Left hindlimb (tissue), 1 donor: ENCODE measurements at places on chromosomes 2 and 18.

DNA sequence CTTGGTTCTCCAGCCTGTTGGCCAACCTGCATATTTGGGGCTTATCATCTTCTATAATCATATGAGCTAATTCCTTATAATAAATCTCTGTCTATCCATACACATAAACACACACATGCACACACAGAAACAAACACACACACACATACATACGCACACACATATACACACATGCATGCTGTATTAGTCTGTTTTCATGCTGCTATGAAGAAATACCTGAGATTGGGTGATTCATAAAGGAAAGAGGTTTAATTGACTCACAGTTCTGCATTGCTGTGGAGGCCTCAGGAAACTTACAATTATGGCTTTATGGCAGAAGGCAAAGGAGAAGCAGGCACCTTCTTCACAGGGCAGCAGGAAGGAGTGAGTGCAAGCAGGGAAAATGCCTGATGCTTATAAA is 707.4 kb upstream of the CDH2 start:
- DNase-seq: no peak

- no peak for DNase-seq
Measured at GRCh38 chr2:175176624-175177023, 4.9 kb downstream of the ATP5MC3 start.

DNA sequence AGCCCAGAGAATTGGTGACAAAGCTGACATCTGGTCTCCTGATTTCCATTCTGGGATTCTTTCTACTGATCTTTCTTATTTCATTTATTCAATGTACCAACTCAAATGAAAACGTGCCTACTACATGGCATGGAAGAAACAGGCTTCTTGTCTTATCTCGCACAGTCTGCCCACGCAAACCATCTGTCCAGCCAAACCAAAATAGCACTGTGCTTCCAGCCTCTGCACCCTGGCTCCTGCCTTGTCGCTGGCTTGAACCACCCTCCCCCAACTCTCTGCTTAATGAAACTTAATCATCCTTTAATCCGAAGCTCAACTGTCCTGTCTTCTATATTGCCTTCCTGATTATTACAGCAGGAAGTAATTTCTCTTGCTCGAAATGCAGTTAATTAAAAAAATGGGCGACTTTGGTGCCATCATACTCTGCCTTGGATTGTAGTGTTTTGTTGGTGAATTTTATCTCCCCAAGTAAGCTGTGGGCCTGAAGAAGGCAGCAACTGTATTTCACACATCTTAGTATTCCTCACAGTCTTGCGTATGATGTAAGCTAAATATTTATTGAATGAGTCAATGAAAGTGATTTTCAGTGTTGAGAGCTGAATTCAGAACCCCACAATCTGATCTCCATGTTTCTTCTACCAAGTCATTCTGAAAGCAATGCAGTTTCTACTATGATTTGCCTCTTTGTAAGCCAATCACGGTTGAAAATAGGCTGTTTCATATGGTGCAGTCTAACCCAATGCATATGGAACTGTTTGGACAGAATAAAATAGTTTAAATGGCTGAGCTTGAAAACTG is 190.8 kb downstream of the TMEM247 start:
- no peak for DNase-seq

GRCh38 chr2:7929281-7929680 is 752.6 kb upstream of the ID2 start:
- DNase-seq: no peak

DNA sequence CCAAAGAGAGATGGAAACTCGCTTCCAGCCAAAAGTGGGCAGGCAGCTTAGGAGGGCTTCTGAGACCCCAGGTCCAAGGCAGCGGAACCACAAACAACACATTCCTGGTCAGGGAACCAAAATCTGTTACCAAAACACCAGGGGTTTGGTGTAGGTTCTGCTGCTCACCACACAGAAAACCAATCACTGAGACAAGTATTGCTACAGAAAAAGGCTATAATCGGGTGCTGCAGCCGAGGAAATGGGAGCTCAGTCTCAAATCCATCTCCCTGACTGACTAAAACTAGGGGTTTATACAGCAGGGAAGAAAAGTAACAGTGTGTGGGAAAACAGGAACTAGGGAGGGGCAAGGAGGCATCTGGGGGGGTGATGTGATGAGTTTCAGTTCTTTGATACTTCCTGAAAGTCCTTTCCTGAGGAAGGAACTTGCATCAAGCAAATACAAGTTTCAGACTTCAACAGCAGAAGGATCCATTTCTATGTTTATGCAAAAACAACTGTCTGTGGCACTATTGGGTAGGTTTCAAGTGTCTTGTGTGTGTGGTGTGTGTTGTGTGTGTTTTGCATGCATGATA is 108.0 kb downstream of the FAM168B start:
- DNase-seq: no peak

DNA sequence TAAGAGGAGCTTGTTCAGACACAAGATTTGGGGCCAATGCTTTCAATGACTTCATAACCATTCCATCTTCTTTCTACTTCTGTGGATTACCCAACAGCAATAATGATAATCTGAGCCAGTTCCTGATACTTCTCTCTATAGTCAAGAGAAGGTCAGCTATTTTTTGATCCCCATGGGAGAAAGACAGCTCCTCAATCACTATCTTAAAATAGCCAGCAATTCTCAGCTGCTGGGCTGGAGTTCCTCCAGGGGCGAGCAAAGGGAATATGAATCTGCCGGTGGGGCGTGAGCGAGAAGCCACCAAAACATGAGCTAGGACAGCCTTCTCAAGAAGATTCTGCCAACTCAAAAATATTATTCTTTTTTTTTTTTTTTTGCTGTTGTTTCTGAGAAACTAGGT is at the start of gene TMEM182:
Gene TMEM182, plus strand, starts transcription at position 269 of the 400 bp plus-strand sequence. CDS start 187 bp downstream, outside the sequence.
- DNase-seq: no peak

DNA sequence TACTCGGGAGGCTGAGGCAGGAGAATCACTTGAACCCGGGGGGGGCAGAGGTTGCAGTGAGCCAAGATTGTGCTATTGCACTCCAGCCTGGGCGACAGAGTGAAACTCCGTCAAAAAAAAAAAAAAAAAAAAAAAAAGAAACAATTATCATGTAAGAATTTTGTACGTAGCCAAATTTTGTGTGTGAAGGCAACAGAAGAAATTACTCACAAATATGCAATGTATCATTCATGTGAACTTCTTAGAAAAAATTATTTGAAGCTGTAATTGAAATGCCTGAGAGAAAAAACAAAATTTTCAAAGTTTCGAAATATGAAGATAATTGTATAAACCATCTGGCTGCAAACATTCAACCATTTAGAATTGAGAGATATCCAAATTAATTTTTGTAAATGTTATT is 204.8 kb upstream of the PARD3B start:
- DNase-seq: no peak

- DNase-seq: no peak
Measured at GRCh38 chr2:12478151-12479064, 238.3 kb upstream of the TRIB2 start.

- no peak for DNase-seq
Measured at GRCh38 chr18:28594034-28594433, 417.1 kb upstream of the CDH2 start.

DNA sequence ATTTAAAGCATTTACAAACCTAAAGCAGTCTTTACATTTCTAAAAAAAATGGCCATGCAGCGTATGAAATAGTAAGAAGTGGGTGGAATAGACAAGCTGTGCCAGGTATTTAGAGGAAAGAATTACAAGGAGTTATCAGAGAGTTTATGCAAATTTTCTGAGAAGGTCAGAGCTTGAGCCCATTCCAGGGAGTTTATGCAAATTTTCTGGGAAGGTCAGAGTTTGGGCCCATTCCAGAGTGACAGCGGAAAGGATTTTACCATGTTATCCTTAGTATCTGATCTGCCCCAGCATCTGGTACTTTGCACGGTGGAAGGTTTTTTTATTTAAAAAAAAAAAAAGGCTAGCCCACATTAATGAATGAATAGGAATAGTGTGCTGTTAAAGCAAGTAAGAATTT is 1.4 kb upstream of the DOK6 start:
- no peak for DNase-seq

DNA sequence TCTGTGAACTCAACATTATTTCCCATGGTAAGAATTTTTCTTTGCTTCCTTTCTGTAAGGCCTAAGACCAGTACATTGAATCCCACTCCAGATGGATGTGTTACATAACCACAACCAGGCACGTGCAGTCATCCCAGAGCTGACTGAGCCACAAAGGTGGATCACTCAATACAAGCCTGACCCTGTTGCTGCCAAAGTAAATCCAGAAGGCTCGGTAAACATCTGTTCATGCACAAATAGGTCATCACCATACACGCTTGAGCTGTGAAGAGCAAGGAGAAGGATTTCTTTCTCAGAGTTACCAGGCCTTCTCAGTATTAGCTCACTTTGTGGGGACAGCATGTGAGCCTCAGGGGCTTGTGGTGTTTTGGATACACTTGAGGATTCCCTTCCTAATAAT is 791.4 kb upstream of the FANCL start:
- peak; percentile 40 for DNase-seq

DNA sequence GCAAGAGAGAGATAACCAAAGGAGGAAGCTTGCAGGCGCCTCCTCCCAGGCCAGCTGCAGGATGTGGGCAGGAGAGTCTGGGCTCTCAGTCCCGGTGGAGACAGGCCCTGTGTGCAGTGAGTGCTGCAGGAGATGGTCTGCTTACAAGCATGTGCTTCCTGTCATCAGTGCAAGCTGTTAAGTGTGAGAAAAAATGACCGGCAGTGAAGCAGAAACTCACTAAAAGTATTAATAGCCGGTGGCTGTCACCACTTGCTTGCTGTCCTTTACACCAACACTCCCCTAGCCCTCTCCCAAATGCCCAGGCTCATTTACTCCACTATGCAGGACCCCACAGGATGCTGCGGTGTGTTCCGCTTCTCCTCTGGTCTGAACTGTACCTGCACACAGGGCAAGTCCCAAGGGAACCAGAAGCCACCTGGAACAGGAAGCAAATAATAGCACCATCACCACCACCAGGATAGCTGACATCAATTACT is 435.6 kb upstream of the HS6ST1 start:
- DNase-seq: no peak

DNA sequence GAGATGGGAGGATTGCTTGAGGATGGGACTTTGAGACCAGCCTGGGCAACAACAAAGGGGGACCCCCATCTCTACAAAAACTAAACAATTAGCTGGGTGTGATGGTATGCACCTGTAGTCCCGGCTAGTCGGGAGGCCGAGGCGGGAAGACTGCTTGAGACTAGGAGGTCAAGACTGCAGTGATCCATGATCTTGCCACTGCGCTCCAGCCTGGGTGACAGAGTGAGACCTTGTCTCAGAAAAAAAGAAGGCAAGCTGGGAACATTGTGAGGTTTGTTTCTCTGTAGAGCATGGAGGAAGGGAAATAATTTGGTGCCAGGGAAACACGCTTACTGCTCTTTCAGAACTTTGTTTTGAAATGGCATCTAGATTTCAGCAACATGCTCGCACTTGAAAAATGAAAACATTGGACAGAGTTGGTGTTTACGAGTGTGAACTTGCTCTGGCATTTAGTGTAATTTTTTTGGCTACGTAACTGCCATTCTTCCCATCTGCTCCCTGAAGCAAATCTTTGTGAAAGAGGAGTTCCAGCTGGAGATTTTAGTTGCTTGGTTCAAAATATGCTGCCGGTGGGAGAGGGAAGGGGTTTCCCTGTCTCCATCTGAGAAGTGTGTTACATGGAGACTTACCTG is 125.6 kb upstream of the DLX2 start:
- DNase-seq: no peak

DNA sequence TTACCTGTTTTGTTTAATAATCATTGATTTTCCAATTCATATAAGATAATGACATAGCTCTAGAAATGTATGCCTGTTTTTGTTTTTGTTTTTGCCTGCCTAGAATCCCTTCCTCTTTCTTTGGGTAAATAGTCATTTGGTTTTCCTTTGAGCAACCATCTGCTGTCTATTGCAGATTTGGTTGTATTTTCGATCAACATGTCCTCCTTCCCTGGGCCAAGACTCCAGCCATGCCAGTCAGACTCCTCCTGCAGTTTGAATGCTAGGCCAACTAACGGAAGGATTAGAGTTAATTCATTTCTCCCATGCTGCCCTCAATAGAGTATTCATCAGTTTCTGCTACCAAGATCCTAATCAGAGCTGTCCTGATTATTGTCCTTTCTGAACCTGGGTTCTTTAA is 67.1 kb downstream of the MAIP1 start:
- no peak for DNase-seq

- no peak for DNase-seq
Measured at GRCh38 chr2:129720761-129721160, 258.7 kb upstream of the RAB6C start.

- DNase-seq: no peak
Measured at GRCh38 chr18:22701326-22701725, 231.8 kb upstream of the RBBP8 start.

DNA sequence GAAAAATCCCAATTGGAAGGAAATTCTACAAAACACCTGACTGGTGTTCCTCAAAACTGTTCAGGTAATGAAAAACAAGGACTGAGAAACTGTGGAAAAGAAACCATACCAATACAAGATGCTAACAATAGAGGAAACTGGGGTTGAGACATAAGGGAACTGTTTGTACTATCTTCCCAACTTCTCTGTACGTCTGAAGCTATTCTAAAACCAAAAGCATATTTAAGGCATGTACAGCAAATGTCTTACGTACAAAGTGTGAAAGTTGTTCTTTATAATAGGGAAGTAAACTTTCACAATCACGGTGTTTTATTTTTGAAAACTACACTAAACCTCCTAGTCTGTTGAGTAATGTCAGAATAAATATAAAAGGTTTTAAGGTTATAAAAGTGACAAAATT is 776.1 kb upstream of the RAB6C start:
- no peak for DNase-seq

DNA sequence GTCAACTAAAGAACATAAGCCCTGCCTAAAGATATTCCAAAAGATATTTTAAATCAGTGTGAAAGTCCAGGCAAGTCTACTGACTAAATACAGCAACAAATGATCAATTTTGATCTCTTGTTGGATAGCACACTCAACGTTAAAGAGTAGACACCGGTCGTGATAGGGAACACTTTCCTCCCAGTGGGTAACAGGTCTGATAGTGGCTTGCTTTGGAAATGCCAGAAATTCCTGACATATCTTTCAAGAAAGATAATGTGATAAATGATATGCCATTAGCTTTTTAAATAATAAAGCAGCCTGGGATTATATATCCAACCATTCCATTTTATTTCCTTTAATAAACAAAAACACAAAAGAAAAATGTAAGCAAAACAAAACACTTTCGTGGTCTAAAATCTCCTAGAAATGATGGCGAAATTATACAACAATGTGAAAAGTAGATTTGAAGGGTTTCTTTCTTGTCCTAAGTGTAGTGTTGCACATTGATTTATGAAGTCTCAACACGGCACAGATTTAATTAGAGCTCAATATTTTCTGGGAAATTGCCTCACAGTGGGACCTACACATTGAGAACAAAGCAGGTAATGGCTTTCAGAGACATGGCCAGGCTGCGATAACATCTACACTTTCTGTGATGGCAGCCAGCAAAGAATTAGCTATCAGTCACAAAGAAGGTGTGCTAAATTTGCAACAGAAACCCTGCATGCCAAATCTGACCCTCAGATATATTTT is 158.6 kb downstream of the PPP1R1C start:
- DNase-seq: no peak

DNA sequence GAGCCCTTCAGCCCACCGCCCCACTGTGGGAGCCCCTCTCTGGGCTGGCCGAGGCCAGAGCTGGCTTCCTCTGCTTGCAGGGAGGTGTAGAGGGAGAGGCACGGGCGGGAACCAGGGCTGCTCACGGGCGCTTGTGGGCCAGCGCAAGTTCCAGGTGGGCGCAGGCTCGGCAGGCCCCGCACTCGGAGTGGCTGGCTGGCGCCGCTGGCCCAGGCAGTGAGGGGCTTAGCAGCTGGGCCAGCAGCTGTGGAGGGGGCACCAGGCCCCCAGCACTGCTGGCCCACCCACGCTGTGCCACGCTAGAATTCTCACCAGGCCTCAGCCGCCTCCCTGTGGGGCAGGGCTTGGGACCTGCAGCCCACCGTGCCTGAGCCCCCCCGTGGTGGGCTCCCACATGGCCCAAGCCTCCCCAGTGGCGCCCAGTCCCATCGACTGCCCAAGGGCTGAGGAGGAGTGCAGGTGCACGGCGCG is 45.2 kb downstream of the SLC5A7 start:
- no peak for DNase-seq
